Endothelial cell (in vitro differentiated cells): ENCODE measurements at places on chromosomes 4 and X.

- no peak for DNase-seq
Measured at GRCh38 chrX:34848281-34848680, 94.3 kb upstream of the FAM47B start.

GRCh38 chrX:100747090-100747489 is 15.2 kb upstream of the SYTL4 start:
- no peak for DNase-seq

GRCh38 chrX:32877592-32877991 is 333.8 kb downstream of the DMD start:
- DNase-seq = no peak

- no peak for DNase-seq
Measured at GRCh38 chr4:155433636-155434360, 57.0 kb upstream of the MAP9 start.

GRCh38 chr4:104451573-104451972 is 43.1 kb downstream of the CXXC4 start:
- DNase-seq = no peak

- DNase-seq = no peak
Measured at GRCh38 chr4:113349430-113349829, 300.0 kb downstream of the ANK2 start.

GRCh38 chrX:19514791-19515614 is at the start of gene MAP3K15:
Gene MAP3K15, minus strand, starts transcription at chrX:19515508. Its CDS starts 247 bp downstream, at chrX:19515261.
- DNase-seq = peak; percentile 42

DNA sequence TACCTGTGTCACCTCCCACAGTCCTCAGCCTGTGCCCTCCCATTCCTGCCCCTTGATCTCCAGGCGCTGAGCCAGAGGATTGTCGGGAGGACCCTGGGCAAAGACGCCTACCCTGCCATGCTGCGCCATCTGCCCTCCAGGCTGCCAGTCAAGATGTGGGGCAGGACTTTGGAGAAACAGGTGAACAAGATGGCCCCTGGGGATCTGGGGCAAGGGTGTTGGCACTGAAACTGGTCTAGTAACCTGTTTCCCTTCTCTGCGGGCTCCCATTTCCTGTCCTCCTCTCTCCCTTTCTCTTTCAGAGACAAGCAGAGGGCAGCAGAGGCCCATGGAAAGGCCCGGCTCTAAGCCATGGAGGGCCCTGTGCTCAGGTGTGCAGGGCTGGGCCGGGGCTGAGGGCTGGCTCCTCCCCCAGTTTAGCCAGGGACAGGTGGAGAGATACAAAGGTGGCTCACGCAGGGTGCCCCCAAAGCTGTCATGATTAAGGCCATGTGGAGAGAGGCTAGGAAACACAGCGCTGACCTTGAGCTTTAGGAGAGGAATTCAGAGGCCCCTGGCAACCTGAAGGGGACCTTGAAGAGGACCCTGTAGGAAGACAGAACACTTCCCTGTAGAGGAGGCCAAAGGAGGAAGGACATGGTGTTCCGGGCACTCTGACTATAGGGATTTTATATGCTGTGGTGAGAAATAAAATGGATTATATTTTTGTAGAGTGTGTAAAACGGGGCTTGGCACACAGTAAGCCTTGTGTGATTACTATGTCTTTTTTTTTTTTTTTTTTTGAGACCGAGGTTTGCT is at the start of gene GLOD5:
GLOD5 (plus strand) TSS at position 74 of the 798 bp plus-strand sequence; CDS start at position 118, 44 bp downstream.
- DNase-seq = peak; percentile 11

GRCh38 chr4:99608417-99608816 is 33.8 kb downstream of the MTTP start:
- DNase-seq = no peak

GRCh38 chr4:137735561-137736104 is 203.3 kb upstream of the PCDH18 start:
- no peak for DNase-seq

- no peak for DNase-seq
Measured at GRCh38 chrX:129748305-129748704, 9.5 kb downstream of the XPNPEP2 start.

- DNase-seq = no peak
Measured at GRCh38 chr4:125181804-125182203, 133.0 kb upstream of the FAT4 start.

- DNase-seq = no peak
Measured at GRCh38 chr4:119209077-119209476, 3.4 kb upstream of the USP53 start.

DNA sequence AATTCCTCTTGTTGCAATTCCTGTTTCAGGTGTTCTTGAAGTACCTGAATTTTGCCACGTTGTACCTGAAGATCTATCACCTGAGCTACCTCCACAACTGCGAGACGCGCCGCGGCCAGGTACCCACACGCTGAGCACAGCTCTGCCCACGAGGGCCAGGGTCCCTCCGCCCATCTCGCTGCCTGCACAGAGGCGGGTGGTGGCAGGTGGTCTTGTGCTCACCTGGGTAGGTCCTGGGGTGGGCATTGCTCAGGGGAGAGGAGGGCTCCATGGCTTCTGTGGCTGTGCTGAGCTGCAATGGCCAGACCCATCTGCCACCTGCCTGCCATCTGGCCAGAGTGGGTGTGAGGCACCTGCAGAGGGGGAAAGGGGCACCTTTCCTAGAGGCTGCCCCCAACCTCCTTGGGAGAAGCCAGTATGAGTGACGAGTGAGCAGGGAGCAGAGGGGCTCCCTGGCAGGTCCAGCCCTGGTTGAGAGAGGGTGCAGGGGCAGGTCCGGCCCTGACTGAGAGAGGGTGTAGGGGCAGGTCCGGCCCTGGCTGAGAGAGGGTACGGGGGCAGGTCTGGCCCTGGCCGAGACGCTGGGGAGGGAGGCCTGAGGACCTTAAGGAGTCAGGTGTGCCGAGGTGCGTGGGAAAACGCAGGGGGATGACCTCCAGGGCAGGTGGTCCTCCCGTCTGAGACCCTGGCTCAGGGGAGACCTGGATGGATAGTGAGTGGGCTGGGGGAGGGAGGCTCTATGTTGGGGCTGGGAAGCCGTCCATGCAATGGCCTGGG is 10.7 kb downstream of the PDE6B start:
- DNase-seq = no peak

- DNase-seq = no peak
Measured at GRCh38 chrX:72107320-72107719, 24.4 kb downstream of the RTL5 start.

GRCh38 chr4:1194010-1194900 is 21.9 kb upstream of the SPON2 start:
- DNase-seq = peak; percentile 4

DNA sequence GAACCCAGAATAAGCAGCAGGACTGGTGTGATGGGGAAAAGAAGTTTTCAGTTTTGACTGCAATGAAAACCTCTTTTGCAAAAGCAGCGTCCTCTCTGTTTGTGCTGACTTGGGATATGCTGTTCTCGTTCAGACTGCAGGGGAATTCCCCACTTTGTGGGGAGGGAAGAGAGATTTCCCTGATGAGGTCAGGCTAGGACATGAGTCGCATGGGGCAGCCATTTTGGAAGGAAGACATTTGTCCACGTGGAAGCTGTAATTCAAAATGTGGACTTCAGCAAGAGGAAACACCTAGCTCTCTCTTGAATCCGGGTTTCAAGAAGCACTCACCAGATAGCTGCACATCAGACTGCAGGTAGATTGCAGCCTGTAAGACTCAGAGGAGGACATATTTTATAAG is 39.3 kb downstream of the ING2 start:
- no peak for DNase-seq

- DNase-seq = no peak
Measured at GRCh38 chrX:68596871-68597270, 50.6 kb upstream of the STARD8 start.

GRCh38 chr4:85610450-85610849 is 135.5 kb downstream of the ARHGAP24 start:
- DNase-seq = no peak

DNA sequence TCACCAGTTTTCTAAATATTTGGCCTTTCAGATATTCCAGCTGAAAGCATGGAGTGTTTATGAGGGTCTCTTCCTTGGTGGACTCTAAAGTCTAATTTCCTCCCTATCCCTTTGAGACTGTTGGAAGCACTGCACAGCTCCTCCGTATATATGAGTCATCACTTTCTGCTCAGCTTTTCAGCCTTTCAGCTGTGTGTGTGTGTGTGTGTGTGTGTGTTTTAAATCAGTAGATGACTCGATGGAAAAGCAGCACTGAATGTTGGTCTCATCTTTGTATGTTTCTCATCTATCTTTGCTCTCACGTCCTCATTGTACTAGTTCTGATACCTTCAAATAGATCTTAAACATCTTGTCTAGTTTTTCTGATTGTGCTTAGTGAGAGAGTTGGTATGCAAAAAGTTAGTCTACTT is 81.6 kb downstream of the ZFX start:
- no peak for DNase-seq

DNA sequence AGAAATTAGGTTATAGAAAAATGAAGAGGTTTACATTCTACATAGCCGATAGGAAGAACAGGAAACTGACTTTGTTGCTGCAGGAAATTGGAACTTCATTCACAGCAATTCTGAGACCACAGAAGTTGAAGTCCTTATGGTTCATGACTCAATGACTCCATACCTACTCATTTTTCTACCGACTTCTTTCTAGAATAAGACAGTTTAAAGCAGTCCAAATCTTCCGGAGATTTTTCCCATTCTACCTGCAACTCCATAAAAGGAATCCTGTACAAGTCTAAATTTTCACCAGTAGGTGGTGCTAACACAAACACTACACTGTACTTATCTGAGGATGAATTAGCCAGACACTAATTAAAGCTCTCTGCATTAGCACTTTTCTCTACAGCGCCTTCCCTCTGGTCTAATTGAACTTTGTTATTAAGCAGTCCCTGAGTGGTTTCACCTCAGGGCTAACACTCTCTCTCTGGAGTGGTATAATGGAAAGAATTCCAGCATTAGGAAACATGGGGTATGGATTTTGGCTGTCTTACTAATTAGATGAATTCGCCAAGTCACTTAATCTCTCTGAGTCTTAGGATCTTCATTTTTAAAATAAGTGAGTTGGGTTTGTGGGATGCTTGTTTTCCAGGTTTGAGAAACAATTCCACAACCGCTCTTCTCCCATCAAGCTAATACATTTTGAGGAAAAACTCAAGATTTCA is 167.9 kb downstream of the SMIM20 start:
- no peak for DNase-seq

- peak; percentile 40 for DNase-seq
Measured at GRCh38 chr4:52983563-52984303, 121.6 kb downstream of the RASL11B start.

GRCh38 chr4:109032671-109033070 is 269.8 kb downstream of the COL25A1 start:
- DNase-seq = no peak
